ENCODE measurements at places on chromosomes 3 and 15.

- no peak for DNase-seq
Observed at GRCh38 chr3:145952536-145952935, 208.4 kb downstream of the PLOD2 start.

DNA sequence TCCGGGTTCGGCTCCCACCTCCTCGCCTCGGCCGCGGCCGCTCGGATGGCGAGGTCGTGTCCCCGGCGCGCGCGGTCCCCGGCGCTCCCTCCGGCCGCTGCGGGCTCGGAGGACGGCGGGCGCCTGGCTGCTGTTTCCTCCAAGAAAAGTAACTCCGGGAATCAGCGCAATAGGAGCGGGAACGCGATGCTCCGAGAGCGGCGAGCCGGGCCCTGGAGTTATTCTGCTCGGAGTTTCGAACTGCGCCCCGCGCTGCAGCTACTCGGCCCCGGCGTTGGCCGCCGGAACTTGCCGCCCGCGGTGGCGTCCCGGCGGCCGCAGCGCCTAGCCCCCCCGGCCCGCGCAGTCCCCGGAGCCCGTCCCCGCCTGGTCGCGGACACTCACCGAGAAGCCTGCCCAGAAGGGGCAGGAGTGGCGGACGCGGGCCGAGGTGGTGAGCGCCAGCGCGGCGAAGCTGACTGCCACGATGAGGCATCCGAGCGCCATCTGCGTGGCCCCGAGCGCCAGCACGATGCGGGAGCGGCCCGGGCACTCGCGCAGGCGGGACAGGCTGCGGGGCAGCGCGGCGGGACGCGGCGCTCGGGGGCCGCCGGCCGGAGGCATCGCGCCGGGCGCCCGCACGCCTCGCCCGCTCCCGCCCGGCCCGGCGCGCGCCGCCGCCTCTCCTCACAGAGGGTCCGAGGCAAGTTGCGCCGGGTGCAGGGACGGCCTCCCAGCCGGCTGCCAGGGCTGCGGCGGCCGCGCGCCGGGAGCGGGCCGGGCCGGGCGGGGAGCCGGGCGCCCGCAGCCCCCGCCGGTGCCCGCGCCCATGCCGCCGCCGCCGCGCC lies 251.9 kb downstream of the TJP1 start:
- no peak for DNase-seq

DNA sequence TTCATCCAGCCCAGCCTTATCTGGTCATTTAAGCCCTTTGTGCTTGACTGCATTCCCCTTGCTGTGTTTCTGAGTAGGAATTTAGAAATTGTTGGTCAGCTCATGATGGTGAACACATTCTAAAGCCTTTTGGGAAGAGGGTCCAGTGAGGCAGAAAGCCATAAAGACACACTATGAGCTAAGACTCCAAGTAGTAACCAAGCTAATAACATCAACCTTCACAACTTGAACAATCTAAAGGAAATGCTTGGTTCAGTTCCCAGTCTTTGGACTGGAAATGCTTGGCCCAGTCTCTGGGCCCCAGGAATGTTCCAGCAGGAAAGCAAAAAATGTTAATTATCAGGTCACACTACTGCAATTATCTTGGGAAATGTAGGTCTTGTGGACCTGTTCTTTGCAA lies 7.7 kb downstream of the PLSCR1 start:
- no peak for DNase-seq

DNA sequence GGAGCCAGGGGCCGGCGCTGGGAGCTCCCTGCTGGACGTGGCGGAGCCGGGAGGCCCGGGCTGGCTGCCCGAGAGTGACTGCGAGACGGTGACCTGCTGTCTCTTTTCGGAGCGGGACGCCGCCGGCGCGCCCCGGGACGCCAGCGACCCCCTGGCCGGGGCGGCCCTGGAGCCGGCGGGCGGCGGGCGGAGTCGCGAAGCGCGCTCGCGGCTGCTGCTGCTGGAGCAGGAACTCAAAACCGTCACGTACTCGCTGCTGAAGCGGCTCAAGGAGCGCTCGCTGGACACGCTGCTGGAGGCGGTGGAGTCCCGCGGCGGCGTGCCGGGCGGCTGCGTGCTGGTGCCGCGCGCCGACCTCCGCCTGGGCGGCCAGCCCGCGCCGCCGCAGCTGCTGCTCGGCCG lies 1.5 kb downstream of the SMAD6 start:
- no peak for DNase-seq

GRCh38 chr3:13574798-13575451 lies 26.0 kb downstream of the FBLN2 start:
- no peak for DNase-seq

- no peak for DNase-seq
Observed at GRCh38 chr3:39075910-39076309, 24.1 kb downstream of the WDR48 start.

DNA sequence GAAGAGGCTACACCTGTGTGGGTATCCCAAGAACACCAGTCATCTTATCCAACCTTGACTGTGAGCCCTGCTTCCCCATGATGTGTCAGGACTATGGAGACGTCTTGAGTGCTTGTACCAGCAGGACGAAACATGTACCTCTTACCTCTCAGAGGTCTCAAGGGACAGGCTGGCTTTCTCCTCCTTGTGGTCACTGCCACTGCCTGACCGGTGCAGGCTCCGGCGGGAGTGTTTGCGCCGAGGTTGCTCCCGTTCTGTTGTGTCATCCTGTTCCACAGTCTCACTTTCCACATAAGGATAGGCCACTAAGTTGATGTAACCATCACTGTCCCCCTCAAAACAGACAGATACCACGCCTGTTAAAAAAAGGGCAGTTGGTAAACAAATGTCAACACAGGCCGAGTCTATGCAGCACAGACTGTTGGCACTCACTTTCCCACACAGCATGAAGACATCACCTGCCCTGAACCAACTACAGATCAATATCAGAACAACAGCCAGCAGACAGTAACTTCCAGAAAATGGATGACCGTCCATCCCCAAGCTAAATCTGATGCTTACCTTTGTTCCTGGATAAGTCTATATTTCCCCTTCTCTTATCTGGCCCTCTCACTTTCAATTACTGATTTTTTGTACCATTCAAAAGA lies 14.4 kb upstream of the GMPPB start:
- no peak for DNase-seq

DNA sequence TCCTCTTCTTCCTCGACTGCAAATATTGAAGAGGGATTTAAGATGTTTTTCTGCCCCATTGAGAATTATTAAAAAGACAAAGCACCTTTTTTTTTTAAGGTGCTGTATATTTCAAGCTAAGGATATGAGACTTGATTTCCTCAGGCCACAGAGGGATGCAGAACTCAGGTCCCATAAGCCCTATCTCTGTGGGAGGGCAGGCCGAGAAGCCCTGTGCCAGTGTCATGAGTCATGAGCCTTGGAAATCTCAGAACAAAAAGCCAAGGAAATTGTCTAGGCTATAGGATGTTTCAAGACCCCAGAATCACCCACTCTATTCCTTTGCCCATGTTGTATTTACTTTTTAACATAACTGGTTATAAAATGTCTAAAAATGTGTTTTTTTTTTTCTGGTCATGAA lies 7.3 kb downstream of the ESYT3 start:
- no peak for DNase-seq

DNA sequence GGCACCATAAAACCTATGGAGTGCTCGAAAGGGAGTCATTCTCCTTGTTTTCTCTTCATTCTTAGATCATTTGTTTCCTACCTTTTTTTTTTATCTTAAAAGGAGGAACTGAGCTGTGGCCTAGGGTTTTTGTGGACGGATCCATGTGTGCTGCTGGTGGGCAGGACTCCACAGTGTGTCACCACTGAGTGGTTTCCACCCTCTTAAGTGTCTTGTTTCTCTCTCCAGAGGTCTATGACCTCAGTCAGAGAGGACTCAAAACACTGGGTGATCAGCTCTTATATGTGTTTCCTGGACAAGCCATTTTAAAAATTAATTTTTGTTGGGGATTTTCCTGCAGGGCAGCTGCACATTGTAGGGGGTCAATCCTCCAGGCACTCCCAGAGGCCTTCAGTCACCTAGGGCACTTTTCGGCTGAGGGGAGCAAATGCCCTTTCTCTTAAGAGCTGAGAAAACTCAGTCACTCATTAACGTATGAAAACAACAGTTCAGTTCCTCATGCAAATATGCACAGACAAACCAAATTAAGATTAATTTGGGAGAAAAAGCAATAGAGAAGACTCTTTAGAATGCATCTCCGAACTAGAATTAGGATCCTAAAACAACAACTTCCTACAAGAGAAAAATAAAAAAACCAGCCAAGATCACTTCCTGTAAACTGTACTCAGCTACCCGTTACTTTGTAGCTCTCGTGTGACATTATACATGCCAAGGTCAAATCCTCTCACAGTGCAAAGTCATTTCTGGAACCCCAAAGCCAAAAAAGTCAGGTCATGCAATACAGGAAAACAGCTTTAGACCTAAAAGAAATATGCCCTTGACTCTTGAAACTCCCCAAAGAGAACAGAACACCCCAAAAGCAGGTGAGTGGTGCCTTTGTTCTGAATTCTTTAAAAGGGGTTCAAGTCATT lies 27.6 kb upstream of the FAM3D start:
- DNase-seq: no peak

- no peak for DNase-seq
Observed at GRCh38 chr3:188248036-188248561, 94.1 kb downstream of the LPP start.

- no peak for DNase-seq
Observed at GRCh38 chr3:9028134-9028533, 64.9 kb upstream of the RAD18 start.
